ENCODE measurements at places on chromosomes 4 and X. TPM values are rescaled to one million over a fixed set of nuclear protein-coding genes. Genes with fewer than 3 reads are reported as not detected.

GRCh38 chr4:83438719-83439118 is 16.9 kb downstream of the HELQ start:
- no peaks in the 10 kb centered on the region for H3K4me1 ChIP-seq
- DNase-seq: no peak
- peaks cover 6% of the 10 kb centered on the region for H3K36me3 ChIP-seq
- no peak overlapping the region for H3K4me3 ChIP-seq
- no peaks in the 10 kb centered on the region for H3K27me3 ChIP-seq

Gene PI4K2B
- 13.9 TPM for total RNA-seq

DNA sequence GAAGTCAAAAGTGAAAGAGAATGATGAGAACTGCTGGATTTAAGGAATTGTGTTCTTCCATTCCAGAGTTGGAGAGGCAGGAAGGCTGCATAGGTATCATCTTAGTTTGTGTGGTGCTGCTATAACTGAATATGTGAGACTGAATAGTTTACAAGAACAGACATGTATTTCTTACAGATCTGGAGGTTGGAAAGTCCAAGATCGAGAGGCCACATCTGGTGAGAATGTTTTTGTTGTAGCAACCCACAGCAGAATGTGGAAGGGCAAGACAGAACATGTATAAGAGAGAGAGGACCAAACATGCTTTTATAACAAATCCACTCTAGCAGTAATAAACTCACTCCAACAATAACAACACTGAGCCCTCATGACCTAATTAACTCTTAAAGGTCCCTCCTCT is 408.6 kb downstream of the FAM47B start:
- H3K4me1 ChIP-seq: no peaks in the 10 kb centered on the region
- no peak for DNase-seq
- no peak overlapping the region for H3K27ac ChIP-seq
- H3K36me3 ChIP-seq: no peaks in the 10 kb centered on the region
- H3K27me3 ChIP-seq: no peaks in the 10 kb centered on the region
- no peak overlapping the region for H3K4me3 ChIP-seq

Gene ETDA
- total RNA-seq: not detected

DNA sequence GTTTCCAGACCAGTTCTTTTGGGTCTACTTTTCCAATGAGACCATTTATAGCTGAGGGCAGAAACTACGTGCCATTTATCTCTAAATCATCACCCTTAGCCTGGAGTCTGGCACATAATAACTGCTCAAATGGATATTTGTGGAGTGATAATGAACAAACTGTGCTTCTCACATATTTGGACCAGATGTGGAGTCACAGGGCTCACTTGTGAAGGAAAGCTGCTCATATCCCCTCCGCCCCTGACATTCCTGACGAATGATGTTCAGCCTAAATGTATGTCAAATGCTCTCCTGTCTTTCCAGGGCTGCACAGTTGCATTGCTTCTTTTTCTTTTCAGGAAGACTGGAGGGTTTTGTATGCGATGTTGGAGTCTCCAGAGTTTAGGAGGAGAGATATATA is 110.1 kb downstream of the GBA3 start:
- H3K36me3 ChIP-seq: no peaks in the 10 kb centered on the region
- H3K27ac ChIP-seq: no peak overlapping the region
- no peak for DNase-seq
- no peaks in the 10 kb centered on the region for H3K27me3 ChIP-seq
- H3K4me3 ChIP-seq: no peak overlapping the region

Gene MYOZ2
- 0.16 TPM for total RNA-seq

Measured in progenitor cell of endocrine pancreas (in vitro differentiated cells).